ENCODE measurements at places on chromosomes 4 and X.
A peak's percentile ranks its signal among the peaks of the same experiment; 100 is the strongest.

GRCh38 chr4:188145601-188146000, 6.4 kb downstream of the TRIML1 start:
- no peak for DNase-seq

DNA sequence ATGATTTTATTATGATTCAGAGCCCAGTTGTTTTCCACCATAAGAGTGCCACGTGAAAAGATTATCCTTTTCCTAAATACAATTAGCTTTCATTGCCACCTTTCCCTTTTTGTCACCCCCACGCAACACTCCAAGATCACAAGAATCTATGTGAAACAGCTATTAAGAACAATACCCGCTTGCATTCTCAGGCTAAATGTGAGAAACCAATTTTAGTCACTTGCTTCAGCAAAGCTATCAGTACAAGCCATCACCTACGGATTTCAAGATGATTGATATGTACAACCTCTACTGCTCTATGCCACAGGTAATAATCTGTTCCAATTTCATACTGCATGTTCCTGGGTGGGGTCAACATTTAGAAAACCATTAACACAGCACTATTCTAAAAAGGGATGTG, 2.5 kb downstream of the ATP11C start:
- no peak for DNase-seq

DNA sequence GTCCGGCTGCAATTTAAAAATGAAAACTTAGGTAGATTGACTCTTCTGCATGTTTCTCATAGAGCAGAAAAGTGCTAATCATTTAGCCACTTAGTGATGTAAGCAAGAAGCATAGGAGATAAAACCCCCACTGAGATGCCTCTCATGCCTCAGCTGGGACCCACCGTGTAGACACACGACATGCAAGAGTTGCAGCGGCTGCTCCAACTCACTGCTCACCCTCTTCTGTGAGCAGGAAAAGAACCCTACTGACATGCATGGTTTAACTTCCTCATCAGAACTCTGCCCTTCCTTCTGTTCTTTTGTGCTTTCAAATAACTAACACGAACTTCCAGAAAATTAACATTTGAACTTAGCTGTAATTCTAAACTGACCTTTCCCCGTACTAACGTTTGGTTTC, 41.0 kb downstream of the MAP7D3 start:
- no peak for DNase-seq

GRCh38 chr4:145880355-145880960, 58.2 kb downstream of the ZNF827 start:
- no peak for DNase-seq

DNA sequence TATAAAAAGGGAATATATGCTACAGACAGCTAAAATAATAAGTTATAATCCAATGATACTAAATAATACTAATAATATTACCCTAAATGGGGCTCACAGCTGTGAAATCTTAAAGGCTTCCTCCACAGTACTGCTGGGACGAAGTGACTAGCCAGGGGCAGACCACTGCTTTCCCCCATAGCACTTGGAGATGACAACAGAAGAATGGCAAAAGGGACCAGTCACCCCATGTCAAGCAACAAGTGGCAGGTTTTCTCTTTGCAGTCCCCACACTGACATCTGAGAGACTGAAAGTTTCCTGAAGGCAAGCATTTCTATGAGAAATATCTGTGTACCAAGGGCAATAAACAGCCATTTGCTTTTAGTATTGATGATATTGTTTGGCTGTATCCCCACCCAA, 173.5 kb upstream of the GPC4 start:
- DNase-seq: no peak

DNA sequence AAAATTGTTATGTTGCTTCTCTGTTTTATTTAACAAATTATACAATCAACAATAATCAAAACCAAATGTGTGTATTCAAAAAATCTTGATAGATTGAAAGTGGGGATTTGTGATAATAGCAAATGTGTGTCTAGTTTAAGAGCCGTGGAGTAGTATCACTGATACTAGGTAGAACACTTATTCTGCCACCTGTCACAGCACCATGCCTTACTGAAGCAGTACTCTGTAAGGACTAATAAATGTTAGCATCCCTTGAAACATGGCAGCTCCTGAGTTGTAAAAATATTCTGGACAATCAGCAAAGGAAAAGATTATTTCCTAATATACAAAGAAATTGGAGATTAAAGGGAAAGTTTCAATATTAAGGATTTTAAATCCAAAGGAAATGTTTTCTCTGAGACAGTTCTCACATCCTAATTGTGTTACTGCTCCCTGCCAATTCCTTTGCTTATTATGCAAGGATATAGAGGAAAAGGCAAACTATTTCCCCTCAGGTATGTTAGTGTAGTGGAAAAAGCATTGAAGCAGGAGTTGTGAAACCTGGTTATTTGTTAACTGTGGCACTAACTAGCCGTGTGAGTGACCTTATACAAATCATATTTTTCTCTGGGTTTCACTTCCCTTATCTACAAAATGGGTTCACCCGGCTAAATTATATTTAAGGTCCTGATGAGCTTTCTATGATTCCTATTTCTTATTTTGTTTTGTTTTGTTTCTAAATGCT, 303.1 kb downstream of the ARHGAP24 start:
- DNase-seq: no peak

GRCh38 chr4:84968925-84969324, 2.4 kb upstream of the WDFY3 start:
- DNase-seq: no peak

- DNase-seq: no peak
Observed at GRCh38 chrX:152926923-152927322, 29.1 kb downstream of the ZNF185 start.

DNA sequence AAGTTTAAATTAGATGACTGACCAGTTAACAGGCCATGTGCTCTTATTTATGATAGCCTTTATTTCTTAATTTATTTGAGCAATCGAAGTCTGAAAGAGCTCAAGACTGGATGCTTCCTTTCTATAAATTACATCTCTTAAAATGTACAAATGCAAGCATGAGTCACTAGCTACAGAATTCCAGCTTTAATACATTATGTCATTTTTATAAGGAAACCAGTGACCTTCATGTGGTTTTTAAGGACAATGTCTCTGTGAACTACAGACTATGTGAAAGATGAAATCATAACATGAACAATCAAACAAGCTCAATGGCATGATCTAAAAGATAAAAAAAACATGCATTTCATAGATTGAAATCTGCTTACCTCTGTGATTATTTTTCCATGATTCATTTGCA, 15.4 kb downstream of the HTR2C start:
- DNase-seq: no peak

GRCh38 chr4:148444296-148445070, 2.3 kb upstream of the NR3C2 start:
- peak; percentile 4 for DNase-seq

DNA sequence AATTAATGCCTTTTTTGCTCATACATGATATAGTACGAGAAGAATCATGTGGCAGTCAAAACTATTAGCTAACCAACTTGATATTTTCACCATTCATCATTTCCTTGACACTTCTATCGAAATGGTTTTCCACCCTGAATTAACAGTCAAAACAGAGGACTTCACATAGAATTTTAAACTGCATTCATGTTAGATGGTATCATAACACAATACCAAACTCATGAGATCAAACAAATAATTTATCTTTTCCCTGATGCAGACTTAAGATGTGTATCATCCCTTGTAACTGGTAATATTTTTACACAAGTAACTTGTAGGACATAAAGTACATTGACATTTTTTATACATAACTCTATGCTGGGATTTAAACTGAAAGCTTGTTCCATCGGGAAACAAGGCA, 18.2 kb upstream of the ANTXR2 start:
- no peak for DNase-seq

All from stimulated activated CD4-positive, alpha-beta T cell treated with anti-CD3 and anti-CD28 coated beads, Interleukin-12 subunit alpha, Interleukin-12 subunit beta, amount 100 ng/mL, for 48 hours (primary cell).